Osteoblast (primary cell): ENCODE measurements at places on chromosomes 1 and 21. TPM values are rescaled to one million over a fixed set of nuclear protein-coding genes. Genes with fewer than 3 reads are reported as not detected.

GRCh38 chr1:203512848-203513584 lies 19.1 kb downstream of the OPTC start:
- H3K36me3 ChIP-seq, result no peaks in the 10 kb centered on the region
- peak overlapping the region; percentile 88 for H3K27ac ChIP-seq
- peak; percentile 98 for DNase-seq
- H3K4me3 ChIP-seq, result peak overlapping the region; percentile 27
- no peaks in the 10 kb centered on the region for H3K27me3 ChIP-seq

- peaks cover 15% of the 10 kb centered on the region for H3K4me1 ChIP-seq
- no peak overlapping the region for H3K27ac ChIP-seq
- peaks cover 2% of the 10 kb centered on the region for H3K36me3 ChIP-seq
- no peaks in the 10 kb centered on the region for H3K27me3 ChIP-seq
- DNase-seq, result no peak
These were observed 21.5 kb downstream of the FGGY start for GRCh38 chr1:59318271-59318860.

- H3K4me1 ChIP-seq, result peaks cover 27% of the 10 kb centered on the region
- H3K36me3 ChIP-seq, result no peaks in the 10 kb centered on the region
- H3K27ac ChIP-seq, result no peak overlapping the region
- no peak overlapping the region for H3K4me3 ChIP-seq
- no peaks in the 10 kb centered on the region for H3K27me3 ChIP-seq
- DNase-seq, result no peak
These were observed 158.1 kb downstream of the SLC45A1 start for GRCh38 chr1:8476006-8476405.

- H3K27me3 ChIP-seq, result no peaks in the 10 kb centered on the region
- peaks cover 29% of the 10 kb centered on the region for H3K4me1 ChIP-seq
- H3K36me3 ChIP-seq, result no peaks in the 10 kb centered on the region
- no peak overlapping the region for H3K4me3 ChIP-seq
These were observed 286.7 kb downstream of the HLX start for GRCh38 chr1:221165839-221166500.

- H3K4me1 ChIP-seq, result no peaks in the 10 kb centered on the region
- H3K27me3 ChIP-seq, result peaks cover 49% of the 10 kb centered on the region
These were observed 3.3 kb downstream of the DLGAP3 start for GRCh38 chr1:34926156-34926555.

DNA sequence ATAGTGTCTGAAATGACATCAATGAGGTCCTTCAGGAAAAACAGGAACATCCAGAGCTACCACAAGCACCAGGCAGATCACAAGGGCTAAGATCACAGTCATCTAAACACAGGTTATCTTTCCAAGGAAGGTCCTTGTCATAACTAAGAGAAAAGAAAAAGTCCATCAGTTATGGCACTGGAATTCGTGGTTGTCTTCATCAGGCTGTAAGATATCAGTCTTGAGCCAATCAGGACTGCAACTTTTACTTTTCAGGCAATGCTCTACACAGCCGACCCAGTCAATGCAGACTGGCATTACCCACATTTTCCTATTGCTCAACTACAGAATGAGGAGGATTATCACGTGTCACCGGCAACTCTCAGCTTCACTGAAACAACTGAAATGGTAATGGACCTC lies 26.4 kb downstream of the SORT1 start:
- peaks cover 58% of the 10 kb centered on the region for H3K4me1 ChIP-seq
- H3K4me3 ChIP-seq, result peak overlapping the region; percentile 64
- H3K27ac ChIP-seq, result peak overlapping the region; percentile 98
- DNase-seq, result peak; percentile 91

GRCh38 chr1:4308806-4309205 lies 345.6 kb upstream of the AJAP1 start:
- no peaks in the 10 kb centered on the region for H3K36me3 ChIP-seq
- no peak overlapping the region for H3K27ac ChIP-seq
- no peaks in the 10 kb centered on the region for H3K27me3 ChIP-seq
- no peak overlapping the region for H3K4me3 ChIP-seq
- DNase-seq, result no peak

- peaks cover 3% of the 10 kb centered on the region for H3K4me1 ChIP-seq
- H3K4me3 ChIP-seq, result peak overlapping the region; percentile 73
- no peaks in the 10 kb centered on the region for H3K36me3 ChIP-seq
- H3K27me3 ChIP-seq, result peaks cover 15% of the 10 kb centered on the region
- peak; percentile 92 for DNase-seq
- no peak overlapping the region for H3K27ac ChIP-seq
These were observed 449 bp upstream of the RCAN3 start for GRCh38 chr1:24502065-24502708.

GRCh38 chr1:211037095-211037494 lies 96.9 kb downstream of the KCNH1 start:
- no peak overlapping the region for H3K4me3 ChIP-seq
- no peaks in the 10 kb centered on the region for H3K36me3 ChIP-seq
- H3K4me1 ChIP-seq, result peaks cover 13% of the 10 kb centered on the region
- peak overlapping the region; percentile 67 for H3K27ac ChIP-seq
- H3K27me3 ChIP-seq, result no peaks in the 10 kb centered on the region

DNA sequence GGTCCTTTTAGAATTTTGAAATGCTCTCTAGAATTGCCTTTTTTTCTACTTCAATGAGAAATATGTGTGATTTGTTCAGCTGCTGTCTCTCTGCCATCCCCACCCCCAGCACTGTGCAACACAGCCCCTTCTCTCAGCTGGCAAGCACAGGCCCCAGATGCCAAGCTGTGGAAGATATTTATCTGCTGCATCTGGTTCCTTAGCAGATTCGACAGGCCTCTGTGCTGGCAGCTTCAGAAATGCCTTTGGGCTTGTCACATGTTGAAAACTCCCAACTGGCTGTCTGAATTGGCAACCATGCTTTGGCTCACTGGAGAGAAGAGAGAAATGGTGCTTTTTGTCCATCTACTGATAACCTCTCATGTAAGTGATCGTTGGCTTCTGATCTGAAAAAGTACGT lies 206.7 kb upstream of the C1orf87 start:
- DNase-seq, result no peak
- H3K4me1 ChIP-seq, result peaks cover 31% of the 10 kb centered on the region
- no peaks in the 10 kb centered on the region for H3K27me3 ChIP-seq
- no peak overlapping the region for H3K27ac ChIP-seq
- H3K36me3 ChIP-seq, result no peaks in the 10 kb centered on the region
- no peak overlapping the region for H3K4me3 ChIP-seq

DNA sequence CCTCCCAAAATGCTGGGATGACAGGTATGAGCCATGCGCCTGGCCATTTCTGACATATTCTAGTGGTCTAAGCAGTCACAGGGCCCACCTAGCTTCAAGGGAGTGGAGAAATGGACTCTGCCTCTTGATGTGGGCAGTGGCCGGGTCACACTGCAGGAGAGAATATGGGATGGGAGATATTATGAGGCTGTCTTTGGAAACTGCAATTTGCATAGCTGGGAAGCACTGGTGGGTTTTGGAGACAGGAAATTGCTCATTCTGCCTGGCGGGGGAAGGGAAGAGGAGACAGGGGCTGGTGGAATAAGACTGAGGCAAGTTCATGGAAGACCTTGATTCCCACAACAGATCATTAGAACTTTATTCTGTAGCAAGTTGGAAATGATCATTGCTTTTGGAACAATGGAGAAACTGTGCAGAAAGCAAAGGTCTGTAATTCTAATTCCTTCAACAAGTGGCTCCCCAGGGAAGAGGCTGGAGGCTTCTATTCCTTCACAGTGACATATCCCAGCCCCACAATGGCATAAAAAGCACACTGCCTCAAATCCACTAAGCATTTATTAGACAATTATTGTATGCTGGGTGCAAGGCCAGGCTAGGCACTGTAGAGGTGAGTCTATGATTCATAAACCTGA lies 10.5 kb downstream of the NCMAP start:
- H3K4me1 ChIP-seq, result no peaks in the 10 kb centered on the region
- H3K36me3 ChIP-seq, result no peaks in the 10 kb centered on the region
- DNase-seq, result no peak
- no peak overlapping the region for H3K27ac ChIP-seq
- peaks cover 4% of the 10 kb centered on the region for H3K27me3 ChIP-seq

- H3K36me3 ChIP-seq, result peaks cover 3% of the 10 kb centered on the region
- no peak overlapping the region for H3K27ac ChIP-seq
- no peak overlapping the region for H3K4me3 ChIP-seq
- no peaks in the 10 kb centered on the region for H3K4me1 ChIP-seq
- H3K27me3 ChIP-seq, result no peaks in the 10 kb centered on the region
These were observed 18.7 kb downstream of the SLC9A1 start for GRCh38 chr1:27136236-27136551.

- H3K4me3 ChIP-seq, result peak overlapping the region; percentile 49
- H3K27me3 ChIP-seq, result no peaks in the 10 kb centered on the region
- H3K36me3 ChIP-seq, result no peaks in the 10 kb centered on the region
- H3K27ac ChIP-seq, result peak overlapping the region; percentile 94
- peaks cover 40% of the 10 kb centered on the region for H3K4me1 ChIP-seq
These were observed 48.4 kb downstream of the CCN1 start for GRCh38 chr1:85628791-85629531.

- H3K36me3 ChIP-seq, result no peaks in the 10 kb centered on the region
- DNase-seq, result no peak
- no peak overlapping the region for H3K4me3 ChIP-seq
- H3K27ac ChIP-seq, result no peak overlapping the region
- H3K4me1 ChIP-seq, result no peaks in the 10 kb centered on the region
These were observed 48.2 kb upstream of the AKT3 start for GRCh38 chr1:243898278-243898677.

DNA sequence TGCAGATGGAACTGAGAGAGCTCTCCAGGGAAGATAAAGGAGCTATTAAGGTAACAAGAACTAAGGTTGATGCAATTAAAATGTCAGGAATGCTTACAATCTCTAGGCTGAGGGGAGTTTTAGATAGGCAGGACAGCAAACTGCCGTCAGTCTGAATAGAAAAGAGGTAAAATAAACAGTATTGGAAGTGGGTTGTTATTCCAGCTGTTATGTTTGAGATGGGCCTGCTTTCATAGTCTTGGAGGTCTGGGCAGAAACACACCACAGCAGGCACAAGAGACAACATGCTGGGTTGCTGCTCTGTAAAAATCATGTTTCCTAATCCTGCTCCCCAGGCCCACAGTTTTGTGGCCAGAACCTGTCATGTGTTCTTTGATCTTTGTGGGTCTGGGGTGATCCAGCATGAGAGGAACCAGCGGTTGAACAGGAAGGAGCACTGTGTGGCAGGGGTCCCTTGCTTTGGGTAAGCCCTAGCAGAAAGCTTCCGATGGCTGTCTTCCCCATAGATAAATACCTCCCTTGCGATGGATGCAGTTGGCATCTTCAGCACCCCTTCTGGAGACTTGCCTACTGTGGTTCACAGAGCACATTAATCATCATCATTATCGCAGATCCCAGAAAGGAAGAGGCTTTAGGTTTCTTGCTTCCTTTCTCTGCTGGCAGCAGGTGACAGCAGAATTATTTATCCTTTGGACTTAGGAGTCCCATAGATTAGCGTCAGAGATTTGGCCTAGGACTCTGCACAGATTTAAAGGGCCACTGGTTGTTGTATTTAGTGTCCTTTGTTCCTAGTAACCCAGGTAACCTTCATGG lies 97.1 kb downstream of the AK5 start:
- no peak overlapping the region for H3K4me3 ChIP-seq
- no peak overlapping the region for H3K27ac ChIP-seq
- H3K27me3 ChIP-seq, result no peaks in the 10 kb centered on the region

GRCh38 chr1:87179076-87179810 lies 149.4 kb upstream of the LMO4 start:
- H3K36me3 ChIP-seq, result no peaks in the 10 kb centered on the region
- no peaks in the 10 kb centered on the region for H3K4me1 ChIP-seq

DNA sequence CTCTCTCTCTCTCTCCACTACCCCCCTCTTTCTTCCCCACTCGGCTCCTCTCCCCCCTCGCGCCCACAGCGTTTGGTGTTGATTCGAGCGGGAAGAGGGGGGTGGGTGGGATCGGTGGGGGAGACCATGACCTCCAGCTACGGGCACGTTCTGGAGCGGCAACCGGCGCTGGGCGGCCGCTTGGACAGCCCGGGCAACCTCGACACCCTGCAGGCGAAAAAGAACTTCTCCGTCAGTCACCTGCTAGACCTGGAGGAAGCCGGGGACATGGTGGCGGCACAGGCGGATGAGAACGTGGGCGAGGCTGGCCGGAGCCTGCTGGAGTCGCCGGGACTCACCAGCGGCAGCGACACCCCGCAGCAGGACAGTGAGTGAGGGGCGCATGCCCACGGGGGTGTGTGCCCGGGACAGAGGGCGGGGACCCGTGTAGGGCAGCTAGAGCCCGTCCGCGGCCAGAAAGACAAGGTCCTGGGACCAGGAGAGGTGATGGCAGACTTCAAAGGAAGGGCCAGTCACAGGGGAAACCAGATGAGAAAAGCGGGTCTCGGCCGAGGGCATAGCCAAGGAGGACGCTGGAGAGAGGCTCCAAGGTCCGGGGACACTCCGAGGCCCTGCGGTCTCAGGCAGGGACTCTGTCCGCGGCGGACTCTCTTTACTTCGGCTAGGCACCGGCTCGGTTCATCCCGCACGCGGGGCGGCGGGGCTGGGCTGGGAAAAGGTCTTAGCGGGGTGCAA lies at the start of gene PRRX1:
Gene PRRX1, plus strand, starts transcription at position 39 of the 735 bp plus-strand sequence. Its CDS starts 88 bp downstream, at position 127.
- H3K4me3 ChIP-seq, result peak within 1 kb of the TSS; percentile 100

MAP7D1 gene
- 106 and 132 TPM in 2 replicates for total RNA-seq

WNT3A gene
- total RNA-seq, result not detected in 2 replicates

CCDC28B gene
- 8.0 and 11.8 TPM in 2 replicates for total RNA-seq

FAM43B gene
- total RNA-seq, result under 0.01 TPM in 1 of 2 replicates, not detected in the other

CRYZ gene
- 33.9 and 35.1 TPM in 2 replicates for total RNA-seq

CFHR1 gene
- not detected in 2 replicates for total RNA-seq

MYOG gene
- total RNA-seq, result not detected in 2 replicates

FLG2 gene
- not detected in 2 replicates for total RNA-seq

KCNN3 gene
- total RNA-seq, result under 0.01 TPM in 2 replicates

SAMSN1 gene
- total RNA-seq, result under 0.01 TPM in 1 of 2 replicates, not detected in the other
